ENCODE measurements at places on chromosomes 11 and 22.

DNA sequence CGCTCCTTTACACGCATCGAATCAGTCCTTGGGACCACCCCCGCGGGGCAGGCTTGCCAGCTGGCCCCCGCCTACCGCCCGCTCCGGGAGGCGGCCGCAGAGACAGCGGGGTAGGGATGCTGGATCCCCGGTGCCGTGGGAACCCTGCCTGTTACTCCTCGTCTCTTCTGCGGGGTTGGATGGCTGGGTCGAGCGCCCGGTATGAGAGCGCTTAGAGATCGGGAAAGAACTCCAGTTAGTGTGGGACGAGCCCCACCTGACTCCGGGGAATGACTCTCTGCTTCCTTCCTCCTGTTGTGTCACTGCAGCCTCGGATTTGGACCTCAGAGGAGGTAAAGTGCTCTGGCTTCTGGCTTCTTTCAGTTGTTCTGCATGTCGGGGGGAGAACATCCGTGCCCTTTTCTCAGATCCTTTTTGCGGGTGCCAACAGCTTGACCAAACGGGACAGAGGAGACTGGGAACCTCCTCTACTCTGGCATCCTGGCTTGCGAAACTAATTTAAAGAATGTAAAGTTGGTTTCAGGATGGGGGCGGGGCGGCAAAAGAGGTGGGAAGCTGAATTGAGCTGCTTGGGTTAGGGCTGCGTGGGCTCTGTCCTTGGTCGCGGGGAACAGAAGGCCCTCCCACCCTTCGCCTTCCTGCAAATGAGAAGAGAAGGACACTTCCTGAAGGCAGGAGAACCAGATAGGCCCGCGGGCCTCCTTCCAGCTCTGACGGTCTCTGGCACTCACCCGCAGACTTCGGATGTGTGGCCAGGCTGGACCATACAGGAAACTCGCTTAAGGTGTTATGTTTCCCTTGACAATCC is 938 bp downstream of the LAYN start:
- no peak for DNase-seq

DNA sequence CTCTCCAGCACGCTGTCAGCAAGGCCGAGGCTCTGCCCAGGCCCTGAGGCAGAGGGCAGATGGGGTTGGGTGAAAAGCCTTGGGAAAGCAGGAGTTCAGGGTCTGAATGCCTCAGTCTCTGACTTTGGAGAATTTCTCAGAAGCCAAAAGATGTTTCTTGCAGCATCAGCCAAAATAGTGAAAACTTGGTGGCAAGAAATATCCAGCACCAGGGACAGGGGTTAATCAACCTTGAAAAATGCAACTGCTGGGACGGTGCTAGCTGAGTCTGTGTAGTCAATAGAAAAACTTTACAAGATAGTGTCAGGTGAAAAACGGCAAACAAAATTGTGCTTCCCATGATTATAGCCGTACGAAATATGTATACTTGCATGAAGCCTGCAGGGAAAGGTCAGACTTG is 1.4 kb upstream of the ABCC8 start:
- DNase-seq = no peak

DNA sequence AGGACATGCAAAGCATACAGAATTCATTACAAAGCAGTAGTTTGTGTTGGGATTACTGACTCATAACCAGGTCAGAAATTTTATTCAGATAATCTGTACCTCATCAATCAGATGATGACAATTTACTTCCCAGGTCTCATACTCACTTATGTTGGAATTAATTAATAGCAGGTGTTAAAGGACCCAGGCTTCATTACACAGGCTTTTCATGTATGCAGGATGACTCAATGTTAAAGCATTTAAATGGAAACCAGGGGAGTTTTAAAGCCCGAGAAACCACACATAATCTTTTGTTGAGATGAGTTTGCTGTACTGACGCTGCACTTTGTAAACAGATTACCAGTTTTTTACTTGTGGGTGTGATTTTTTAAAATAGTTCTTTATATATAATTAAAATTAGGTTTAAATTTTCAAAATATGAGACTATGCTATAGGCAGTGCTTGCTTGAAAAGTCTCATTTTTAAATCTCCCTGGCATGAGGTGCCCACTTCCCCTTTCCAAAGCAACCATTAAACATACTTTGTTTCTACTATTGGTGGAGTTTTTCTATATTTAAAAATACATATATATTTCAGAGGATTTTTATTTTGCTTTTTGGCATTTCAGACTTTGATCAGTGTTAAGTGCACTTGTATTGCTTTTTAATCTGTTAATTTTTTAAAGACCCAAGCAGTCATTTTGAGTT is 41.0 kb downstream of the CEP57 start:
- no peak for DNase-seq

- no peak for DNase-seq
Observed at GRCh38 chr11:96221244-96222070, 121.5 kb downstream of the MAML2 start.

DNA sequence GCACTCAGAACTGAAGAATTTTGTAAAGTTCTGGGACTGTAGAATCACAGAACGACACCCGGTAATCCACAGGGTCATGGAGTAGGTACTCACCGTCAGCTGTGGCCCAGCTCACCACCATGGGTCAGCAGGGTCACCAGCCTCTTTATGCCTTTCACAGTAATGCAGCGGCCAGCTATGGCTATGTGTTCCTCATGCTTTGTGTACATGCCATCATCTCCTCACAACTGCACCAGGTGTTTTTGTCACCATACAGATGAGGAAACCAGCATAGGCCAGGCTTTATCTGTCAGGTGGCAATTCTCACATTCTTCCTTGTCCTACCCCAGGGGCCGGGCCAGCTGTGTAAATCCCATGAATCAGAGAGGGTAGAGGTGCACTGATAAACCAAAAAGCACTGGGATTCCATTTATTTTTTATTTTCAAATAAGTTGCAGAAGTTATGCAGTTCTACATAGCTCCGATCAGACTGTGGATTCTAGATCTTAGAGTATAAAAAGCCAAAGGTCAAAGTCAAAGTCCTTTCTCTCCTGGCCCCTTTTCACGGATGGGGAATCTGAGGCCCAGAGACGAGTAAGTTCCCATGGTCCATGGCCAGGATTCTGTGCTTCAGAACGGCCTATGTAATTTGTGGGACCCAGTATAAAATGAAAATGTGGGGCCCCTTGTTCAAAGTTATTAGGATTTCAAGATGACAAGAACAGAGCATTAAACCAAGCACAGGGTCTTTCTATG is 17.5 kb downstream of the TSKU start:
- DNase-seq = no peak

DNA sequence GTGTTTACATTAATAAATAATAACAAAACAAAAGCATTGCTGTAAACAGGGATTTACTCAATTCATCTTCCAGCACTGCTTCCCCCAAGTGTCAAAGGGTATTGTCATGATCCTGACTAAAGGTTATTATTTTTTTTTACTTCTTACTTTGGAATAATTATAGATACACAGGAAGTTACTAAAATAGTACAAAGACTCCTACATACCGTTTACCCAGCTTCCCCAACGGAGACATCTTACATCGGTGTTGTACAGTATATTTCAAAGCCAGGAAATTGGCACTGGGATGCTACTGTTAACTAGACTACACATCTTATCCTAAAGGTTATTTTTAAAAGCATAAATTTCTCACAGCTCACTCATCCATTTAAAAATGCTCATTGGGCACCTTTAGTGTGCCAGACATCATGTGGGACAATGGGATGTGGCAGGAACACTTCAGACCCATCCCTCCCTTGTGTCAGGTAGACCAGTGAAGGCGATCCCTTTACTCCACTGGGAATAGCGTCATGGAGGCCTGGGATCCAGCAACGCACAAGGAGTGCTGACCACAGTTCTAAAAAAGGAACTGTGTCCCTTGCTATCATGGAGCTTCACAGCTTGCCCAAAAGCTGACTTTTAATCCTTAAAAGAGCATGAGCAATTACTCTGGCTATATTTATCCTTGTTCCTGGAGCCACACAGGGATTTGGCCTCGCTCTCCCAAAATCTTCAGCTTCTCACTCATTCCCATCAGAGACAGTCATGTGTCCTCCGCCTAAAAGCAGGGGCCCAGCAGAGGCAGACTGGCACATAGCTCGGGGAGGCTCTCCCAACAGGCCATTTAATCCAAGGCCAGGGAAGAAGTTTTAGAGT is 3.1 kb upstream of the IRAG1 start:
- no peak for DNase-seq

Measured in stimulated activated CD8-positive, alpha-beta memory T cell treated with anti-CD3 and anti-CD28 coated beads, Interleukin-4, amount 100 ng/mL, for 4 hours (primary cell).